Muscle of leg (tissue), 16 donors: ENCODE measurements at places on chromosomes 2 and 18.

DNA sequence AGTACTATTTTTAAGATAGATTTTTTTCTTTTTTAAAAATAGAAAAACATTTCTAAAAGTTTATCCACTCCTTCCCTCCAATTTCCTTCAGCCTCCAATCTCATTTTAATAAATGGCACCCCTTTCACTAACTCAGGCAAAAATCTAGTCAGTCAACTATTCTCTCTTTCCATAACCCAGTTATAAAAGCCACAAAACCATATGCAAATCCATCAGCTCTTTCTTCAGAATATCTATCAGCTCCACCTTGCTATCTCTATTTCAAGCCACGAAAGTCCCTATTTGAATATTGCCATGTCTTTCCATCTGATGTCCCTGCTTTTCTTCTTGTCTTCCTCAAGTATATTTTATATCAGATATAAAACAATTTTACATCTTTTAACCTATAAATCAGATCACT, 397.1 kb downstream of the ERBB4 start:
- no peak for DNase-seq

DNA sequence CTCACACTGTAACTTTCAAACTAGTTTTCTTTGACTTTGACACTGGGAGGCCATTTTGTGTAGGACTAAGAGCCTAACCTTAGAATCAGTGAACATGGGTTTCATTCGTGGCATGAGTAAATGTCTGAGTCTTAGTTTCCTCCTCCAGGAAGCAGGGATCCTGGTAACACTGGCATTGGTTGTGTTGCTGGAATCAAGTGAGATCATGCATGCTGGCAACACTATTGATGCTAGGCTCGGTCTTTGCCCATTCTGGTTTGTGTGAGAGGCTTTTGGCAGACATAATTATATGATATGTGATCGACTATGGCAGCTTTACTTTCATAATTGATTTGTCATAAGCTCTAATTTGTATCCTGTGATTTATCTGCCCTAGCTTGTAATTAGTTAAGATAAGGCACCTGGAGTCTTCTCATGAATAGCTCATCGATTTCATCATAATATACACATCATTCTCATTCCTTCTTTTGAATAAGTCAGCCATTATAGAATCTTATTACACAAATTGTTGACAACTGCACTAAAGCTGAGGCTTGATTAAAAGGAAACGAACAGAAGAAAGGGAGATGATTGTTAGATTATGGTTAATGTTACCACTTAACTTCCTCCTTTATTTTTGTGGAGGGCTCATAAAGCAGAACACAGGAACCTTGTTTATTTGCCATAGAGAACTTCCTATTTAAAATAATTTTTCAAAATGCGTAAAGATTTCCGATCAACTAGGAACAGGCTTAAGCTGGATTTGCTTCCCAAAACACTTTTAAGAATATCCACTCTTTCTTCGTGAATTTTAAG, 12.6 kb downstream of the PPP1R1C start:
- no peak for DNase-seq

- no peak for DNase-seq
Measured at GRCh38 chr2:233350708-233351107, 3.6 kb upstream of the DGKD start.

DNA sequence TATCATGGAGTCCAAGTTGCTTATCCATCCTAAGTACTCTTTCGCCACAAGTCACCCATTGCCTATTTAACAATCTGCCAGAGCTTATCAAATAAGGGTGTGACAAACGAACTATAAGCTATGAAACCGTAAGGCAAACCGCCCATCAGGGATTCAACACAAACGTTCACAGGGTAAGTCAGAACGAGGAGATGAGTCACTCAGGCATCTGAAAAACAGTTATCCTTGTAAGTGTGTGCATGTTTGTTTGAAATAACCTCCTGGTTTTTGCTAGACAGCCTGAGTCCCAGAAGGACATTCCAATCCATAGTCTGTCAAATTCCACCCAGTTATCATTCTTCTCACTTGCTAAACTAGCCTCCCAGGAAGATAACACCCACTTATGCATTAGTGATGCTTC, 299.1 kb downstream of the PAX3 start:
- DNase-seq: no peak

DNA sequence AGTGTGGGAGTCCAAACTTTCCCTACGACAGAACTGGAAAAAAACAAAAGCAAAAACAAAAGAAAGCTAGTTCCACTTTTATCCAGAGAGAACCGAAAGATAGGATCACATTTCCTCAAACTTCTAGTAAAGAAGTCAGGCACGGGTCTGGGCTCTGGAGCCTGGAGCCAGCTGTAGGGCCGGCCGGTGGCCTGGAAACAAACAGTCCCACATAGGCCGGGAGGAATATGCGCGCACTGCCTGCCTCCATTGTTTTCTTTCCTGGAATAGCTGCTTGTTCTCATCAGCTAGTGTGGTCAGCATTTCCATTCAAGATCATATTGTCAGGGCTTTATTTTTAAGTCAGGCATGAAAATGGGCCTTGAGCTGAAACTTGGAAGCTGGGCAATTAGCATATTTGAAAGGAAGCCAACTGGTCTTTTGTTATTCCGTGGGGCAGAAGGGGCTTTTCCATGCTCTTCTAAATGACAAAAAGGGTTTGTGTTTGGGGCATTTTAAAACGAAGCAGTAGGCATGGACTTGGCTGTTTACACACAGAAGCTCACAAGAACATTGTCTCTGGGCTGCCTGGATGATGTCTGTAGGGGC, 58.7 kb upstream of the RFX8 start:
- DNase-seq: peak; percentile 68

DNA sequence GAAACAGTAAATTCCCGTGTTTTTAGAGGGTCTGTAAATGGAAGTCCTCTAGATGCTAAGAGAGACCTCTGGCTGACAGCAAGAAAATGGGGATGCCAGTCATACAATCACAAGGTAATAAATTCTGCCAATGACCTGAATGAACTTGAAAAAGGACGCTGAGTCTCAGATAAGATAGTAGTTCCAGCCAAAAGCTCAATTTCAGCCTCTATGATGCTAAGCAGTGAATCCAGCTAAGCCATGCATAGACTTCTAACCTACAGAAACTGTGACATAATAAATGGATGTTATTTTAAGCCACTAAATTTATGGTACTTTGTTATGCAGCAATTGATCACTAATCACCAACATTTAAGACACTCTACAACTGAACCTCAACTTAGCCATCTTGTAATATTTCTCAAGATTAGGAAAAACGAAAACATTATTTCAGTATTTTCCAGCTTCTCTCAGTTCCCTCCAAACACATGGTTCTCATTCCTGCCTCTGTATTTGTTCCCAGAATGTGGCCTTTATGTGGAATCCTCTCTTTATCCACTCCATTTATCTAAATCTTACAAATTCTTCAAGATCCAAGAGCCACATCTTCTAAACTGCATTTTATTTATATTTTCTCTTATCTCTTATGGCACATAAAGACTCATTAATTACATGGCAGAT, 331.1 kb downstream of the GULP1 start:
- DNase-seq: peak; percentile 82
